ENCODE measurements at places on chromosomes 11 and 22.

DNA sequence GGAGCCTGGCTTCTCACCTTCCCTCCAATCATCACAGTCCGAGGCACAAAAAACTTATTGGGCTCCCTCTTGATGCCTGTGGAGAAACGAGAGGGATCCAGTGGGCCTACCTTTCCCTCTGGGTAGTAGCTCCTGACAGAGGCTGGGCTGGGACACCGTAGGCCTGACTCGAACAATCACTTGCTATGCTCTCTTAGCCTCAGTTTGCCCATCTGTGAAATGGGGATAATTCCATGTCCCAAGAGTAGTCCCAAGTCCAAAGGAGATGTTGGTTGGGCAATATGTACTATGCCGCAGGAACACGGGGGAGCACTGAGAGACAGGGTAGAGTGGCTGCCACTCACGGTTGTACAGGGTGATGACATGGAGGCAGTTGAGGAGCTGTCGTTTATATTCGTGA lies 7.6 kb upstream of the RASGRP2 start:
- no peak for DNase-seq

- DNase-seq, result no peak
Measured at GRCh38 chr22:35894464-35894878, 134.2 kb downstream of the RBFOX2 start.

DNA sequence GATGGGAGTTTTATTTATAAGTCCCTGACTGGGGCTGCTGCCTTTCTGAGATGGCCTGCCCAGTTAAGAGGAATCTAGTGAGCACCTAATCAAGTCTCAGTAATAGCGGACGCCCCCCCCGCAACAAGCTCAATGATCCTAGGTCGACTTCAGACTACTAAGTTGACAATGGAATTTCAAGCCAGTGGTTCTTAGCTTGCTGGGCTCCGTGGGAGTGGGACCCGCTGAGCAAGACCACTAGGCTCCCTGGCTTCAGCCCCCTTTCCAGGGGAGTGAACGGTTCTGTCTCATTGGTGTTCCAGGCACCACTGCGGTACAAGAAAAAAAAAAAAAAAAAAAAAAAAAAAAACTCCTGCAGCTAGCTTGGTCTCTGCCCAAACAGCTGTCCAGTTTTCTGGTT lies 156.8 kb upstream of the CARD18 start:
- DNase-seq, result no peak

- no peak for DNase-seq
Measured at GRCh38 chr11:5931061-5931460, 11.0 kb upstream of the OR56A3 start.

GRCh38 chr11:2780850-2781407 lies 81.1 kb upstream of the KCNQ1OT1 start:
- no peak for DNase-seq

GRCh38 chr11:130071211-130071712 lies 1.6 kb downstream of the APLP2 start:
- DNase-seq, result no peak

DNA sequence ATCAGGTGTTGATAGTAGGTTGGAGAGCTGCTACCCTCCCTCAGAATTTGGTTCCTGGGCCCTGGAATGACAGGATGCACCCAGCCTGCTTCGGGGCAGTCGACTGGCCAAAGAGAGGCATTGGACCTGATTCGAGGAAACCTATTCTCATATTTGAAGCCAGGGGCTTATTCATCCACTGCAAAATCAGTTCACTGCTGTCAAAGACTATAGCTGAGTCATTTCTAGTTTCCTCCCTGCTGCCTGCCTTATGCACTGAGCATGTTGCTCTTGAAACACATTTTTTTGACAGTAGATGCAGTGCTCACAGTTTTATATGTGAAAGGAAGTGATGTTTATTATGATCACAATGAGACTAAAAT lies 565.4 kb downstream of the ETS1 start:
- no peak for DNase-seq

- no peak for DNase-seq
Measured at GRCh38 chr11:36193290-36193619, 96.0 kb downstream of the COMMD9 start.
